ENCODE measurements at places on chromosomes 16 and 17. TPM values are rescaled to one million over a fixed set of nuclear protein-coding genes. Genes with fewer than 3 reads are reported as not detected.

GRCh38 chr17:77281122-77281903 lies 140.5 kb downstream of the SEC14L1 start:
- DNase-seq: peak; percentile 44

DNA sequence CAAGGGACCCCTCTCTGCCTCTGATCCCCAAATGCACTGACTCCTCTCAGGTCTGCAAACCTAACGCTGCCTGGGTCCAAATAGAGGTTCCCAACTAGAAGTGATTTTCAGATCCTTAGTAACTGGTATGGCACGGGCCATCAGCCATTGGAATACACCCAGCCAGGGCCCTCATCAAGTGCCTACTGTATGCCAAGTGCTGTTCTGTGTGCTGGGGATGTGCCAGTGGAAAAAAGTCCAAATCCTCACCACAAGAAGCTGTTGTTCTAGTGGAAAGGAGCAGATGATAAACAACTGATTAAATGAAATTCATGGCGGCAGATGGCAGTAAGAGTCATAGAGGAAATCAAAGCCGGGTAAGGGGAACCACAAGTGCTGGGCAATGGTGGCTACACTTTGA lies 57.2 kb upstream of the MED9 start:
- no peak for DNase-seq

The CHMP6 gene
- 23.9 TPM for total RNA-seq

The TTYH2 gene
- 12.4 TPM for total RNA-seq

GRCh38 chr17:855569-855968 lies 73.4 kb downstream of the MRM3 start:
- DNase-seq: no peak

The TBC1D3I gene
- not detected for total RNA-seq

The ACAP1 gene
- total RNA-seq: 9.1 TPM

DNA sequence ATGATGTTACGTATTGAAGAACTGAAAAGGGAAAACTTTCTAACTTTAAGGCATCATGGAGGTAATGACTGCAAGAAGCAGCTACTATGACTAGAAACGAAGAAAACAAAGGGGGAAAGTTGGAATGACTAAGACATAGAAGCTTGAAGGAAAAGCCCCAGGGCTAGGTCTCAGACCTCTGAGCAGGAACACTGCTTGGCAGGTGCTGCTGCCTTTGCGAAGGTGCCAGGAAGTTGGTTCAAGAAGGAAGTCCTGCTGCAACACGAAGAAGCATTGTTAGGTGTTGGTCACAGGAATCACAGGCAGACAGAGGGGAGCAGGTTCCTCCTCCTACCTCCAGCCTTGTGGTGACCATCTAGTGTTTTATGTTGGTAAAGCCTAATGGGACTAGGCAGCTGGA lies 48.1 kb upstream of the HS3ST4 start:
- no peak for DNase-seq

GRCh38 chr17:82295472-82295814 lies 21.9 kb upstream of the CSNK1D start:
- no peak for DNase-seq

DNA sequence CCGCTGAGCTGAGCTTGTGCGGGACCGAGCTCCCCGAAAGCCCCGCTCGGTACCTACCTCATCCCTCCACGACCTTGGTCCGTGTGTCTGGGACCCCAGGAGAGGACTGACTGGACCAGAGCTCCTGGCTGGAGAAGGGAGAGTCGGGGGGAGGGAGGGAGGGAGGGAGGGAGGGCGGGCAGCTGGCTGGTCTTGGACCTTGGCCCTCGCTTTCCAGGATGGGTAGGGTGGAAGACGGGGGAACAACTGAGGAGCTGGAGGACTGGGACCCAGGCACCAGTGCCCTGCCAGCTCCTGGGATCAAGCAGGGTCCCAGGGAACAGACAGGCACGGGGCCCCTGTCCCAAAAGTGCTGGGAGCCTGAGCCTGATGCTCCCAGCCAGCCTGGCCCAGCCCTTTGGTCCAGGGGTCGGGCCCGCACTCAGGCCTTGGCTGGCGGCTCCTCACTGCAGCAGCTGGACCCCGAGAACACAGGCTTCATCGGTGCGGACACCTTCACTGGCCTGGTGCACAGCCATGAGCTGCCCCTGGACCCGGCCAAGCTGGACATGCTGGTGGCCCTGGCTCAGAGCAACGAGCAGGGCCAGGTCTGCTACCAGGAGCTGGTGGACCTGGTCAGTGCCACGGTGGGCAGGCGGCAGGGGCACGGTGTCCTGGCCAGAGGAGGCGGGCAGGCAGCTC lies 553 bp downstream of the RHBDL1 start:
- no peak for DNase-seq

The PABPN1L gene
- not detected for total RNA-seq

DNA sequence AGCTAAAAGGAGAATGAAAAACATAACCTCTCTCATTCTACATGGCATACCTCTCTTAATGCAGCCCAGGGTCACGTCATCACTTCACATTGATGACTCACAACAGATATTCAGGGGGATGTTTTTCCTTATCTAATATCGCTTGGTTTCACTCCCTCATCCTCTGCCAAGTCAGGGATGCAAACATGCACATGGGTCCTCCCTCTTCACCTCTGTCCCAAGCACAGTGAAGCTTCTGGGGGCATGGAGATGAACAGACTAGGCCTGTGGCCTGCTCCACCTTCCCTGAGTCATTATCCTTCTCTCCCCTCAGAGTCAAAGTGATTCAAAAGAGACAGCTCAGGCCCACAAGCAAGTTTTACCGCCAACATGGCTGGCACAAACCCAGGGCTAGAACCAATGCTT lies 2.3 kb upstream of the MT2A start:
- peak; percentile 70 for DNase-seq

GRCh38 chr17:38673707-38674013 lies 1.1 kb downstream of the EPOP start:
- peak; percentile 60 for DNase-seq

DNA sequence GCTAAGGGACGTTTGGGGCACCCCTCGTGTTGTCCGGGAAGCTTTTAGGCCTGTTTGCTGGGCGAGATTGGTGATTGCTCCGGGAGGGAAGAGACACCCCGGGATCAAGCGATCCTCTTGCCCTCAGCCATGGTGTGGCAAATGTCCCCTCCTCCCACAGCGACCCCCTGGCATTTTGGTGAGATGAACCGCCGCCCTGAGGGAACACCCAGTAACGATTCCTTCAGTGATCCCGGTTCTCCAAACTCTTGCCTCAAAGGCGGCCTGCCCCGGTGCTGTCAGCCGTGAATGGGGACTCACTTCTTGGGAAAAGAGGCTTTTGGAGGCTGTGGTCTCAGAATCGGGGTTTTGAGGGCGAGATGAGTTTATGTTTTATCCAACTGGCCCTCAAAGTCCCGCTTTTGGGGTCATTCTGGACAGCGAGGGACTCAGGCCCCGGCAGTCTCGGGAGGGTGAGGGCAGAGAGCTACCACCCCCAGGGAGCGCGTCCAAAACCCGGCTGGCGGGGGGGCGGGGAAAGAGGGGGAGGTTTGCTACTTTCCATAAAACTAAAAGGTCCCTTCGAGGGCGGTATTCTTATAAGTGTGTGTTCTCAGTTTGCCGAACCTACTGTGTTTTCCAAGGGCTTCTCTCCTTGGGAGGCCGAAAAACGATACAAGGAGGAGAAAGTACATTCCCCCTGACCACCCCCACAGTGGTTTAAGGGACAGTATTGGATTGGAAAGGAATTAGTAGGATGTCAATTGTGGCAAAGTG lies 232.7 kb downstream of the MRTFB start:
- no peak for DNase-seq

- DNase-seq: no peak
Measured at GRCh38 chr17:48625495-48626244, 488 bp downstream of the HOXB9 start.

The NPIPB6 gene
- 3.9 TPM for total RNA-seq

DNA sequence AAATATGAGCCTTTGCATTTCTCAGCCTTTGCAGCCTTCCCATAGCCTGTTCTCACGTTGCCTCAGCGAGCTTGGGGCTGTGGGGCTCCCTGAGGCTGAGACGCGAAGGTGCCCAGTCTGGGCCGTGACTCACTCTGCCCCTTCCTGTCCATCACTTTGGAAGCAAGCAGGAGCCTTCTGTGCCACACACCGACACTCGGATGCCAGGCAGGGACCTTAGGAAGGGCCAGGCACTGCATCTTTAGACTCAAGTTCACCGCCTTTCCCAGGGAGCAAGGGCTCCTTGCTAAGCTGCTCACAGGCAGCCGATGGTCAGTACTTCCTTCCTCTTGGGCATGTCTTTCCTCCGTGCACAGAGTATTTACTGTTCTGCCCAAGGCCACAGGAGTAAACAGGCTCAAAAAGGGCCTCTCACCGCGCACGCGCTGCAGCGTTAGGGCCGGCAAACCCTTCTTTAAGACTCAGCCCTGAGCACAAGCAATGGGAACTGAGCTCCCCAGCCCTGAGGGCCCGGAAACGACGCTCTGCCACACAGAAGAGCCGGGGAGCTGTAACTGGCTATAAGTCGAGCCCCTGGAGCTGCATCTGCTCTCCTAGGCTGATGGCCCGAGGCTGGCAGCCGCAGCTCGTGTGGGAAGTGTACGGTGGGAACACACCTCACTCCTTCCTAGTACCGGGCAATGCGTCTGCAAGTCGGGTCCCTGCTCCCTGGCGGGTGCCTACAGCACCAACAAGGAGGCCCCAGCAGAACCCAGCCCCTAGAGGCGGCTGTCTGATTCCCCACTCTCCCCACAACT lies 7.2 kb downstream of the TIMM22 start:
- peak; percentile 49 for DNase-seq

- no peak for DNase-seq
Measured at GRCh38 chr17:68249354-68249765, 1.5 kb downstream of the AMZ2 start.

The UTP4 gene
- 43.6 TPM for total RNA-seq

GRCh38 chr16:80489173-80489572 lies 51.6 kb upstream of the DYNLRB2 start:
- DNase-seq: no peak

DNA sequence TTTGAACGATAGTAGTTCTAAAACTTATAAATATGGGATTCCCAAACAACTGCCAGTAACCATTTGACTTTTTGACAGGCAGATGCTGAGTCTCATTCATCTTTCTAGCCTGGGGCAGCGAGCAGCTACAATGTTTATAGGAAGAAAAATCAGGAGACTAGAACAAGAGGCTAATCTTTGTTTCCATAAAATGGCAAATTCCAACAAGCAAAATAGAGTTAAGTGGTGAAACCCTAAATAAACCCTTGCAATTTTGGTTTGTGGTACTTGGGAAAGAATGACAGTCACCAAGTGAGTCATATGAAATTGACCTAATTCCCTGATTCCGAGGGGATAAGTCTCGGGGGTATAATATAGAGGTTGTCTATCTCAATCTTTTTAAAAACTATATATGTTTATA lies 27.3 kb upstream of the HS3ST2 start:
- DNase-seq: no peak

DNA sequence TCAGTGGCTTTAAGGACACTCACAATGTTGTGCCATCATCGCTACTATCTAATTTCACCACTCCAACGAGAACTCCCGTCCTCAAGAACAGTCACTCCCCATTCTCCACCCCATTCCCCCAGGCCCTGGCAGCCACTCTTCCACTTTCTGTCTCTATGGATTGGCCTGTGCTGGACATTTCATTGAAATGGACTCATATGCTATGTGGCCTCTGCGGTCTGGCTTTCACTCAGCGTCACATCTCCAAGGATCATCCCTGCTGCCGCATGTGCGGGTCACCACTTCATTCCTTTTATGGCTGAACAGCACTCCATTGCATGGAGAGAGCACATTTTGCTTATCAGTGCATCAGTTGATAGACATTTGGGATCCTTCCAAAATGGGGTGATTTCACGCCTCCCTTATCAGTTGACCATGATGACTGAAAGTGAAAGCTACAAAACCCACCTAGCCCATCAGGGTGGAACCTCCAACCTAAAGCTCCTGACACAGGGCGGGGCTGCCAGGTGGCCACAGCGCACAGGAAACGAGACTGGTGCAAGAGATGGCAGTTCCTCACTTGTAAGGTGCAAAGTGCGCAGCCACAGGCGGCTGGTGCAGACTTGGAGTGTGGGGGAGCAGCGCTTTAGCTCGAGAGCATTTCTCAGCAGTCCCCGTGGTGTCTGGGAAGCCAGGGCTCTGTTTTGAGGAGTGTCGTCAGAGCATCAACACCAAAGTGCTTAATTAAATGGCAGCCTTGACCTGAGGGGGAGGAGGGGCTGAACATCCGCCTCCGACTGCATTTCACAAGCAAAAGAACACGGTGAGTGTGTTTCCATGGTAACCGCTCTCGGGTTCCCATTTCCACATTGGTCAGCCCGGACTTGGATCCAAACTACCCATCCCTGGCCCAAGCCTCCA lies 23.8 kb downstream of the COTL1 start:
- DNase-seq: peak; percentile 44

GRCh38 chr17:68658999-68659780 lies 58.0 kb upstream of the FAM20A start:
- no peak for DNase-seq

The TNRC6A gene
- 60.4 TPM for total RNA-seq

The PTX4 gene
- total RNA-seq: 0.40 TPM

The METRNL gene
- 29.7 TPM for total RNA-seq

The PRR35 gene
- not detected for total RNA-seq

DNA sequence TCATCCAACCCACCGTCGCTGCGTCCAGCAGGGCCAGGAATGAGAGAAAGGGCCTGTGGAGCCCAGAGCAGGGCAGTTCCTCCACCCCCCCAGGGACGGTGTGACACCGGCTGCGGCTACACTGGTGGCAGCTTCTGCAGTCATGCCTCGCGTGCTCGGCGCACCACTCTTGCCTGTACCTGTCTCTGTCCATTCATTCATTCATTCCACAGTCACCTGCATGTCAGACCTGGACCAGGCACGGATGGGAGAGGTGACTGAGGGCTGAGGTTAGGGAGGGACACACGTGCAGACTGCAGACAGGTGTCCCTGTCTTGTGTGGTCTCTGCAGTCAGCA lies 27.3 kb downstream of the ENDOV start:
- DNase-seq: no peak

GRCh38 chr16:66703406-66704215 lies 7.1 kb upstream of the CMTM4 start:
- no peak for DNase-seq

The FKBP10 gene
- total RNA-seq: 61.2 TPM

DNA sequence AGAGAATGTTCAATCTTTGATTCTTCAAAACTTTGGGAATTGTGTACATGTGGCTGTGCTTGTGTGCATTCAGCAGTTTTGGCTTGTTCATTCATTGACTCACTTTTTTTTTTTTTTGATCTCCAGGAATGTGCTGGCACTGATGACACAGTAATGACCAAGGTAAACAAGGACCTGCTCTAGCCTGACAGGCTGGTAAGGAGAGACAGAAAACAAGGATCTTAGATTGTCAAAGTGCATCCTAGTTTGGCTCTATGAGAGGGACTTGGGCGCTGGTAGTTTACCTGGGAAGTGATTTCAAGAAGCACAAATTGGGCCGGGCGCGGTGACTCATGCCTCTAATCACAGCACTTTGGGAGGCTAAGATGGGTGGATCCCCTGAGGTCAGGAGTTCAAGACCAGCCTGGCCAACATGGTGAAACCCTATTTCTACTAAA lies 233.1 kb upstream of the WSCD1 start:
- DNase-seq: no peak
